ENCODE measurements at places on chromosomes 3 and 15. TPM values are rescaled to one million over a fixed set of nuclear protein-coding genes. Genes with fewer than 3 reads are reported as not detected.
A peak's percentile ranks its signal among the peaks of the same experiment; 100 is the strongest.

DNA sequence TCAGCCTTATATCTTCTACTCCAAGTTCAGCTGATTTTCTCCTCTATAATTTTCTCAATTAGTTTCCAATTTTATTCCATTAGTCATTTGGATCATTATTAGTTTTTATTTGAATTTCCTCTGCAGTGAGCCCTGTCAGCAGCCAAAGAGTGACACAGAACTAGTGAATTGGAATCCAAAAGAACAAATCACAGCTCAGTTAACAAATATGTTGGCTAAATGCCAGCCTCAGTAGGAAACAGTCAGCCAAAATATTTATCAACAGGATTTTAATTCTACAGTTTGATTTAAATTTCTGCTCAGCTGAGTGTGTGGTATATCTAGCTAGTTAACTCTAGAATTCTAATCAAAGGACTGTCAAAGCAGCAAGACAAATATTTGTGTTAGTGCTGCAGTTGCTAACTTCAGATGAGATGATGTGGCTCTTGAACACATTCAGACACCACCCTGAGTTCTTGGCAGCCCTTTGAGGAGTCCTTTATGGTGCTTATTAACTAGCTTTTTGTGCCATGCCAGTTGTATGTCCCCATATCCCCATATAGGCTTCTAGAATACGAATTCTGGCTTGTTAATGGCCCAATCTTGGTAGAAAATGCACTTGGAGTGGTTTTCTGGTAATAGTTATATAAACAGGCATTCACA is 194.5 kb downstream of the CPNE4 start:
- peak; percentile 31 for DNase-seq

ZKSCAN7 gene
- total RNA-seq = 12.2 TPM

TKT gene
- total RNA-seq = 442 TPM

GRCh38 chr15:70234256-70234905 is 136.7 kb upstream of the TLE3 start:
- DNase-seq = no peak

BUB1B gene
- 11.6 TPM for total RNA-seq

- peak; percentile 46 for DNase-seq
These were observed 48.8 kb downstream of the EPHA6 start for GRCh38 chr3:96863129-96863740.

DNA sequence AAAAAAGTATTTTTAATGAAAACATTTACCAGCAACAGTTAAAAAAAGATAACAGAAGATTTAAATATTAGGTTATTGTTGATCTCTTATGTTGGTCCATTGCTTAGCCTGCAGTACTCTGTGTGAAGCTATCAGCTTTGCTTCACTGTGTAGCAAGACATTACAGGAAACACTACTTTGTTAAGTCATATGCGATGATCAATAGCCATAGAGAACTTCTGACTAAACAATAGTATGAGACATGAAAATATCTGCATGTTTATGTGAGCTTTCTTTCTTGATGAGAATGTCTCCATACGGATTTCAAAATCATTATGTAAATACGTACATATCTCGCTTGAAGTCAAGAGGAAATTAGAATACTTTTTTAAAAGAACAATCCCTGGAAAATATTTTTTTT is 27.0 kb upstream of the CAPN3 start:
- DNase-seq = no peak

DNA sequence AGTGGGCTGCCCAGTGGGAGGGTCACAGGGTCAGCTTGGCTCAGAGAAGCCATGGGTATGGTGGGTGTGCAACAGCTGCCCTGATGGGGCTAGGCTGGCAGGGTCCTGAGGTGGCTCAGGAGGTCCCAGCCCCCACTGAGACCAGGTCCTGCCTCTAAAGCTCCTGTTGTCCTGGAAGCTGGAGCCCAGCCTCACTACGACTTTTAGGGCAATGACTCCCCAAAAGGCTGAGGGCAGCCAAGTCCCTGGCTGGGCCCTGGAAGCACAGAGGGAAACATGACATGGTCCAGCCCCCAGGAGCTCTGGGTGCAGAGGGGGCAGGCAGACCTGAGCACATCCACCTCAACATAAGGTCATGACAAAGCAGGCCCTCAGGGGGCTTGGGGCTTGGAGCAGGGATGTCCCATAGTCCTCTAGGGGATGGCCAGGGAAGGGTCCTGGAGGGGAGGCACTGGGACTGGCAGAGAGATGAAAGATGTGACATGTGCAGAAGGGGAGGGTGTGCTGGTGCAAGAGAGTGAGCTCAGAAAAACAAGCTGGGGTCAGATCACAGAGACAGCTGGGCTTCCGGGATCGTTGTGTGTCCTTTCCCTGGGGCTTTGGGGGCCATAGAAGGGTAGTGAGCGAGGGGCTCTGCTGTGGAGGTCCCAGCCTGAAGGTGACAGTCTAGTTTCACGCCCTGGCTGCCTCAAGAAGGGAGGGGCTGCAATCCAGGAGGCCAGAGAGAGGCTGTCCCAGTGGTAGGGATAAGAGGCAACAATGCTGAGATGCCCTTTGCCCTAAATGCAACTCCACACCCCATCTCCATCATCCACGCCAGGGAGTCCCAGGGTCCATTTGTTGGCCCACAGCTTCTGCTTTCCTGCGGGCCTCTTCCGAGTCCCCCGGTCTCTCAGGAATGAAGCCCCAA is 639 bp upstream of the ITIH3 start:
- no peak for DNase-seq

DNA sequence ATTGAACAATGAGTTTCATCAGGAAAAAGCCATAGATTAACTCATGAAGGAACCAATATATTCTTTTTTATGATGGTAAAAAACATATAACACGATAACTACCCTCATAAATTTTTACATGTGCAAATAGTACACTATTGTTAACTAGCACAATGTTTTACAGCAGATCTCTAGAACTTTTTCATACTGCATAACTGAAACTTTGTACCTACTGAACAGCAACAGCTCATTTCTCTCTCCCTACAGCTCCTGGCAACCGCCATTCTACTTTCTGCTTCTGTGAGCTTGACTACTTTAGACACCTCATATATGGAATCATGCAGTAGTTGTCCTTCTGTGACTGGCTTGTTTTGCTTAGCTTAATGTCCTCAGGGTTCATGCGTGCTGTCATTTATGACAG is 235.4 kb downstream of the NFKBIZ start:
- no peak for DNase-seq

CSPG4 gene
- total RNA-seq = 0.35 TPM

TIMP4 gene
- 0.69 TPM for total RNA-seq

DNA sequence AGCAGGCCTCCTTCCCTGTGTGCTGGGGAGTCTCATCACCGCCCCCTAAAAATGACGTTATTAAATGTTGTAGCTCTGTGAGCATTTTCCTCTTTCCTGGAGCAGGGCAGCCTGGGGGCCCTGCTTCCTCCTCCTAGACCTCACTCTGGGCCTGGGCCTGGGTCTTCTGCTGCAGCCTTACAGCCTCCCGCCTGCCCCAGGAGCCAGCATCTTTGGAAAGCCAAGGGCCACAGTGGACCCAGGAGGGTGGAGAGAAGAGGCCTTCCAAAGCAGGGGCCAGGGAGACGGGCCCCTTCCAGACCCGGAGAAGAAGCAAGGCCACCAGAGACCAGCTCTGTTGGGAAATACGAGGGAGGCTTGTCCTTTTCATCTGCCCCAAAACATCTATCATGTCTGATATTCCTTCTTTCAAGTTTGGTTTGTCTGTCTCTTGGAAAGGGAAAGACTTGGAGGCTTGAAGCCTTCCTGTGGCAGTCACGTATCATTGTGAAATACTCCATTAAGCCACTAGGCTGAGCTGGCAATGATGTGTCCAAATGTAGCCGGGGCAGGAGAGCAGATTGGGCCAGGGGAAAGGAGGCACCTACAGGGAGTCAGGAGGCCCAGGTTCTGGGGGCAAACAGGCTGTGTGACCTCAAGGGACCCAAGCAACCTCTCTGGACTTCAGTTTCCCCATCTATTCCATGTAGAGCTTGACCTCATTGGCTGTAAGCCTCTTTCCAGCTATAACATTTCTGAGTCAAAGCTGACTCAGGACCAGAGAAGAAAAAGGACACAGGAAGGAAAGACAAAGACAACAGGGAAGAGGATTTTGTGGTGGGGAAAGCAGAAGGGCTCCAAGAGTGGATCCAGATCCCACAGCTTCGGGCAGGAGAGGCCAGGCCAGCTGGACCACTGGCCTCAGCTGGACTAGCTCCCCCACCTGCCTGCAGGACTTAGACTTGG is 31.1 kb downstream of the CYP11A1 start:
- DNase-seq = no peak

- peak; percentile 56 for DNase-seq
These were observed 2.6 kb upstream of the APEH start for GRCh38 chr3:49671291-49672288.

DNA sequence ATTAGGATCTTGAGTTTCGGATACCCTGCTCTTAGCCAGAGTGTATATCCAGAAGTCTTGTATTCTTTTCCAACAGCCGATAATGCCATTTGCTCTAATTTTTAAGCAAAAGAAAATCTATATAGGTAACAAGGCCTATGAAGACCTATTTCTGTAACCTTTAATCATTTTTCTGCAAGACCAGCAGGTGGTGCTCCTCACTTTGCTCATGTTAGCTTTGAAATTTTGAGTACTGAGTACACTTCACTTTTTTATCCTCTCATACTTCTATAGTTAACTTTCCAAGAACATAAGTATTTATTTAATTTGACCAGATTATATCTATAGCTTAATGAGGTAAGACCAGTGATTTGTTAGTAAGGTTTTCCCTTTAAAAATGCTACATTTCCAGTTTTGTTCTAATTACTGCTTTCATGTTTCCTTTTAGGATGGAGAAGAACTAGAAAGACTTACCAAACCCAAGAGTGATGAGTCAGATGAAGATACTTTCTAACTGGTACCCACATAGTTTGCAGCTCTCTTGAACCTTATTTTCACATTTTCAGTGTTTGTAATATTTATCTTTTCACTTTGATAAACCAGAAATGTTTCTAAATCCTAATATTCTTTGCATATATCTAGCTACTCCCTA is 20.5 kb downstream of the SLC35A5 start:
- peak; percentile 71 for DNase-seq
